ENCODE measurements at places on chromosomes 16 and 17.

- peak; percentile 95 for DNase-seq
Observed at GRCh38 chr17:11598274-11599221, at the start of gene DNAH9. DNAH9 (plus strand) TSS chr17:11598470; CDS start chr17:11598499, 29 bp downstream.

GRCh38 chr17:46163929-46164594, 29.2 kb downstream of the KANSL1 start:
- DNase-seq: no peak

GRCh38 chr16:8854298-8854948, 14.4 kb downstream of the CARHSP1 start:
- no peak for DNase-seq

- no peak for DNase-seq
Observed at GRCh38 chr16:57315416-57315815, 30.9 kb upstream of the PLLP start.

DNA sequence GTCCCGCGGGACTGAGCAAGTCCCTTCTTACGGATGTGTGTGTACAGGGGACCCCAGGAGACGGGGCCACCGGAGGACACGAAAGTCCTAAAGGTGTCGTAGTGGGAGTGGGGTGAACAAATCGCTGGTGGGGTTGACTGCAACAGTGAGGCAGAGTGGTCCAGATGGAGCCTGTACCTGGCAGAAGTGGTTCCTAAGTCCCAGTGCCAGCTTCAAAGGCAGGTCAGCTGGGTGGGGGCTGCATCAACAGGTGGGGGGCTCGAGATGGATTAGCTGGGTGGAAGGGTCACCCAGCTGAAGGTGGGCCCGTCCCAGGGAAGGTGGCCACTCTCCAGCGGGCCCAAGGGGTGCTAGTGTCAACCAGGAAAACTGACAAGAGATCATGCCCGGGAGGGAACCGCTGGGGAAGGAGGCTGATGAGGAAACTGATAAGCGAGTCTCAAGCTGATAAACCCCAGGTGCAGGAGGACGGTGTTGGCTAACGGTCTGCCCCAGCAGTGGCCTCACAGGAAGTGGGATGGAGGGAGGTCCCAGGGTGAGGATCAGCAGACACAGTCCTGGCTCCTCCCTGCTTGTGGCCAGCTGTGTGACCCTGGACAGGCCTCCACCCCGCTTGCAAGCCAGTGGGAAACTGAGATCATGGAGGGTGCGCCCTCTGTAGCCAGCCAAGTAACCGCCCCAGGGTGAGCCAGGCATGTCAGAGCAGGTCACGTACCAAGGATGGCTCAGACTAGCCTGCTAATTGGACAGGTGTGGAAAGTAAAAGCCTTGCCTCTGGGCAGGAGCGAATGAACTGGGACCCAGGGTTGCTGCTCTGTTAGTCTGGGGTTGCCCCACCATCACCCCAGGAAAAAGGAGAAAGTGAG, 1.0 kb downstream of the ORAI3 start:
- no peak for DNase-seq

Measured in left forelimb (tissue), 1 donor.